ENCODE measurements at places on chromosomes 2 and 18.

- DNase-seq, result no peak
These were observed 17.0 kb upstream of the BCL2 start for GRCh38 chr18:63336366-63337099.

DNA sequence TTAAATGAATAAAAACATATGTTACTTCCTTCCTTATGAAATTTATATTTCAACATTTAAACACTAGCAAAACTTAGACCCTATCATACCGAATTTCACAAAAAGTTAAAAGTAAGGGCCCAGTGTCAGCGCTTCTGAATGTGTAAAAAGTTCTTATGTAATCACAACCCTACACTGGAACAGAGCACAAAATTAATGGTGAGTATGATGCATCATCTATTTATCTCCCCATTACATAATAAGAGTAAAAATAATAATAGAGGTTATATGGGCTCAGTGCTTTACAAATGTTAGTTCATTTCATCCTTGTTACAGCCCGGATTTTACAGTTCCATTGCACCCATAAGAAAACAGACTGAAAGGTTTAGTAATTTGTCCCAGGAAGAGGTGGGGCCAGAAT, 144.9 kb upstream of the POU3F3 start:
- no peak for DNase-seq

GRCh38 chr2:85750587-85751575, 2.9 kb upstream of the ATOH8 start:
- DNase-seq, result peak; percentile 43

GRCh38 chr2:67259556-67260342, 137.4 kb upstream of the ETAA1 start:
- DNase-seq, result no peak

GRCh38 chr18:75309564-75309963, 99.0 kb downstream of the TSHZ1 start:
- no peak for DNase-seq

DNA sequence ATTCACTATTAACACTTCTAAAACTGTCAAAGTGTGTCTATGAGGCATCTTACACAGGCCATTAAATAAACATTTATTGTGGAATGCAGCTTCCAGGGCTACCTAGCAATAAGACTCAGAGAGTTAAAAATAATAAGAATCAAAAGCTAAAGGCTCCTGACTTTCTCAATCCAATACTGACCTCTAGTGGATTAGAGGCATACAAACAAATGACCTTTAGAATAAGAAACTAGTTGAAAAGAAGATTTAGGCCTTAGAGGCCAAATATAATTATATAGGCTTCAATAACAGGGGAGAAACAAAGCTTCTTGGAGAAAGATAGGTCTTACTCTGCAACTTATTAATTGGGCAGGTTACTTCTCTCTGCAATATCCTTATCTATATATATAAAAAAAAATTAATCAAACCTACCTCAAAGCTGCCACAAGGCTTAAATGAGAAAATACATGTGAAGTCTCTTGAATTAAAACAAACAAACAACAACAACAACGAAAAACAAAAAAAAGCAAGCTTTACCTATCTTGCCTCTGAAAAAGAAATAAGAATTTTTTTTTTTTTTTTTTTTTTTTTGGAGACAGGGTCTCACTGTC, 246.1 kb downstream of the EXOC6B start:
- DNase-seq, result no peak

DNA sequence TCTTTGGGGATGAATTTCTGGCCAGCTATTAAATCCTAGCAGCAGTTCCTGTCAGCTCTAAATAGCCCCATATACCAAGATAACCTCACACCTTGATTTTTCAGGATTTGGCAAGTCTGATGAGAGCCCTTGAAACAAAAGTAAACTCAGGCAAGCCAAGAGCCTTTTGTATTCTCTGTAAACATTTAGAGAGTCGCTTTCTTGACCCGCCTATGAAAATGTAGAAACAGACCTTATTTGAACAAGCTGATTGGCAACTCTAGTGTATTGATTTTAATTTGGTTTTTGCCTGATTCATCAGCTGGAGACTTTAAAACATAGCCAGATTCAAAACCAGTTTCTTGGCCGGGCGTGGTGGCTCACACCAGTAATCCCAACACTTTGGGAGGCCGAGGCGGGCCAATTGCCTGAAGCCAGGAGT, 43.4 kb downstream of the CABLES1 start:
- DNase-seq, result no peak

DNA sequence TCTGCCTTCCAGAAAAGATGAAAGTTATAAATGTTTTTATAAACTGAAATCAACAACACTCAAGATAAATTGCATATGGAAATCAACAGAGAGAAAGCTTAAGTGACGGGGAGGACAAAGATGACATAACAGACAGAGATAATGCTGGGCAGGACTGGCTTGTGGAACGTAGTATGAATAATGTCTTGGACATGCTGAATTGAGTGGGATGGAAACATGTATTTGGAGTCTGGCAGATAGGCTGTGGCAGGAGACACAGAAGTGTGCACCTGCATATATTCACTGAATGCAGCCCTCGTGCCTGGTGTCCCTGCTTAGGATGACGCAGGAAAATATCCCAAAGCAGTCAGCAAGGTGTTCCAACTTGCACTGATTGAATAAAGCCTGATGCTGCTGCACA, 318.2 kb downstream of the CBLN2 start:
- DNase-seq, result no peak

DNA sequence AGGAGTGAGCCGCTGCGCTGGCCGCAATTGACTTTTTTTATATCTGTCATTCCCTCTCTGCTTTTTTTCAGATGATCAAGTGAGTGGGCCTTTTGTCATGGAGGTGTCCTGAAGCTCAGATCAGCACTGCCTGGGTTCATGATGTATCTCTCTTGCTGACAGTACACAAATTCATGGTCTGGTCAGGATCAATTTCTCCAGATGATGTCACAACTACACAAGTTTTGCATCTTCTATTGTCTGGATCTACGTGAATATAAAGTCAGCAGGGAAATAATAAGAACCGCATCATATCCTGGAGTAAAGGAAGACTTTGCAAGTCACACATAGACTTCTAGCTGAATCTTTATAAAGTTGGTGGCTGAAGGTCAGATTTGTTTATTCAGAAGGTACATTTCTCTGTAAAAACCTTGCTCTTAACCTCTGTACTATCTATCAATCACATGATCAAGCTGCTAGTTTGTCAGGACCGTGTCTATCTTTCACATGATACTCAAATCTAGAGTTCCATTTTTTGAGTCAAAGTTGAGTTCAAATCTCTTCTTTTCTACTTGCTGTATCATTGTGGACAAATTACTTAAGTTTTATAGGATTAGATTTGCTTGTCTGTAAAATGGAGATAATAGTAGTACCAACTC, 13.1 kb upstream of the CD28 start:
- DNase-seq, result no peak

GRCh38 chr2:15155959-15156574, 405.1 kb downstream of the NBAS start:
- DNase-seq, result no peak

DNA sequence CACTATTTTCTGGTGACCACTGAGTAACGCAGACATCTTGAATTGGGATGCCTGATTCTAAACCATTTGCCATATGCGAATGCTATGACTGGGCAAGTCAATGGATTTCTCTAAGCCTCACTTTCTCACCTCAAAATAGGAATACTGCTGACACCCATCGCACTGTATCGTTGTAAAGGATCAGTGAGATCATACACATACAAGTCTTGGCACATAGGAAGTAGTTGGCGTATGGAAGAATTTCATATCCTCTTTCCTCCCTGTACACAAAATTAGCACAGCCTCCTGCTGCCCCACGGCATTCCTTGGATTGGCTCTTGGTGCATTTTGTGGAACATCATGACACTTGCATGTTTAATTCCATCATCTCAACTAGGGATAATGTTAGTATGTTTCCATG, 366.9 kb downstream of the CMPK2 start:
- DNase-seq, result no peak

GRCh38 chr18:36496022-36496421, 198.5 kb downstream of the FHOD3 start:
- no peak for DNase-seq

DNA sequence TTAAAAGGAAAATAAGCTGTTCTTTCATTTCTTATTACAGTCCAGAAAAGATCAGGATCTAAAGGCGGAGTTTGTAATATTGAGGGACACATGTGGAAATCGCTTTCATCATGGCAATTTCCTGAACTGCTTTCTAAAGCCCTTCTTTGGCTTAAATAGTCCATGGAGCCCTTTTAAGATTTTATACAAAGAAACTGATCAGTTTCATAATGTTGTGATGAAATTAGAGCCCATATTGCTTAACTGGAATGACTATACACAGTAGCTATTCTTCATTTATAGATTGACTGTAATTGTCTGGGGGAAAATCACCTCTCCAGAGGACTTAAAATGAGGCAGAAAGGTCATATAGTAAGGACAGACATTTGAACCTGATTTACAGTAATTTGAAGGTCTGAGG, 322.2 kb downstream of the ETAA1 start:
- no peak for DNase-seq

DNA sequence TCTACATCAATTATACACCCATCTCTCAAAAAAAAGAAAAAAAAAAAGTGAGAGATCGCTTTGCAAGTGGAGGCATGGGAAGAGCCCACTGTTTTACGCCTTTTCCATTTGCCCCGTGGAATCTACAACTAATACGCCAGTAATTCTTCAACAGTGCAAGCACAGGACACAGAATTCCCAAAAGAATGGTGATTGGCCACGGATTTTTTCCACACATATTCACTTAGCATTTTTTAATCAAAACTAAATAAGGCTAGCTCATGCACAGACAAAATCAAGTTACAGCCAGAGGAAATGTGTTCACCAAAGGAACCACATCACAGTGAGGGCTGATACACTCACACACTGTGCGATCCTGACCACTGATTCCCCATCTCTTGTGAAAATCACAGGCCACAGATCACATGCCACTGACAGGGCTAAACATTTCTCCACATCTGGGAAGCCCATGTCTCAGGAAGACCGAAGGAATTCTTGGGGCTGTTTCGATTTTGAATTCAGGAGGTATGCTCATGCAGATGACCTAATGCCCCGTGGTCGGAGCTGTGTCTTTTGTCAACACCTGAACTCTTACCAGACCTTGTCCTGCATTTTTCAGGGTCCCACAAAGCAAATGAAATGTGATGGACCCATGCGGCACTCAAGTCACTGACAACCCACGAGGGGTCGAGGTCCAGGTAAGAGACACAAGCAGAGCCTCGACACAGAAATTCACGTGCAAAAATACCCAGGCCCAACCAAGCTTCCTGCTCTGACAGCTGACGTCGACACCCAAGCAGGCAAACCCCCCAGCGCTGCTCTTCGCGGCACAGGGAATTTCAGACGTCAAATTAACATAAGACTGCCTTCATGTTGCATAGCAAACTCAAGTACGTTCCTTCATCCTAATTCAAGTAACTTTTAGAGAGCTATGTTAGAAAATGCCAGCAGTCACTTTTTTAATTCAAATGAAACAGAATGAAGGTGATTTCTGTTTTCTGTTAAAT, 69.6 kb downstream of the ZNF516 start:
- DNase-seq, result no peak

GRCh38 chr18:58360324-58360723, 268.6 kb downstream of the ALPK2 start:
- no peak for DNase-seq

DNA sequence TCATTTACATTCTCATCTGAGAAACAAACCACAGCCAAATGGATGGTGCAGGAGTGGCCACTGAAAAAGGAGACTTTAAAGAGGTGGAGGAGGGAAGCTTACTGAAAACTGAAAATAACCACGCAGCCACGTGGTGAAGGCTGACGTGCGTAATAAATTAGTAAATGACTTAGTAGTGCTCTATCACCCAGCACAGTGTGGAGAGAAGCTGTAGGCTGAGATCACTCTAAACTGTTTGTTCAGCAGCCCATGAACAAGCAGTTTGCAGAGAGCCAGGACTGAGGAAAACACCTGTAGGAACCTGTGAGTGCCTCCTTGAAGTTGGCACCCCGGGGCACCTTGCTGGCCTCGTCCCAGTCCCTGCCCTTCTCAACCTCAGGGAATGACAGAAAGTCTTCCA, 193.0 kb downstream of the TXNL1 start:
- DNase-seq, result no peak

DNA sequence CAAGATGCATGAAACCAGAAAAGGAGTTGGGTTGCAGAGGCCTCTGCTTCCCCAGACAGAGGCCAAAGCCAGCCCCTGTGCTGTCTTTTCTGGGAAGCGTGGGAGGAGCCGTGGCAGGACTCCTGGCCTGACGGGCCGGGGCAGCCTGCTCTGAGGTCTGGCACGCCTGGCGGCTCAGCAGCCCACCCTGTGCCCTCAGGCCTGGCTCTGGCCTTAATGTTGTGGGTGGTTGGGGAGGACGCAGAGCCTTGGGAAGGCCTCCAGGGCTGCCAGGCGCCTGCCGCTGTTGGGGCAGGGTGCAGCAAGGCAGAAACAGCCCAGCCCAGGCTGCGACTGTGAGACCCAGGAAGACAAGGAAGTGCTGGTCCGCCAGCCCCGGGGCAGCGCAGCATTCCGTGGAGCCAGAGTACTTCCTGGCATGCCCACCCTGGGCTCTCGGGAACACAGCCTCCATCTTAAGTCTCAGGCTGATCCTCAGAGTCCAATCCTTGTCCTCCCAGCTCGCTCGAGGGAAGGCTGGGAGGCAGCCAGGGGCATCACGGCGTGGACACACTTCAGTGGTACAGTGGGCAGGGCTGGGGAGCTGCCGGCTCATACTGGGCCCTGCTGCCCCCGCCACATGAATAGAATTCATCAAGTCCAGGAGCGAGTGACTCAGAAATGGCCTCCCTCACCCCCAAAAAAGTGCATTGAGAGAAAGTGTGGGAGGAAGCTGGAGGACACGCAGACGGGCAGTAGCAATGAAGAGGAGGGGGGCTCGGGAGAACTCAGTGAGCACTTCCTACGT, 72.6 kb downstream of the EMX1 start:
- DNase-seq, result no peak

- no peak for DNase-seq
These were observed 10.7 kb upstream of the CHMP1B start for GRCh38 chr18:11840493-11840892.

- DNase-seq, result no peak
These were observed 1.9 kb downstream of the PER2 start for GRCh38 chr2:238286551-238286950.

- DNase-seq, result no peak
These were observed 188.8 kb downstream of the PTPRM start for GRCh38 chr18:7755753-7756475.

GRCh38 chr18:57242285-57242684, 95.4 kb downstream of the BOD1L2 start:
- DNase-seq, result no peak

- no peak for DNase-seq
These were observed 313.1 kb upstream of the SYT4 start for GRCh38 chr18:43590182-43590903.

DNA sequence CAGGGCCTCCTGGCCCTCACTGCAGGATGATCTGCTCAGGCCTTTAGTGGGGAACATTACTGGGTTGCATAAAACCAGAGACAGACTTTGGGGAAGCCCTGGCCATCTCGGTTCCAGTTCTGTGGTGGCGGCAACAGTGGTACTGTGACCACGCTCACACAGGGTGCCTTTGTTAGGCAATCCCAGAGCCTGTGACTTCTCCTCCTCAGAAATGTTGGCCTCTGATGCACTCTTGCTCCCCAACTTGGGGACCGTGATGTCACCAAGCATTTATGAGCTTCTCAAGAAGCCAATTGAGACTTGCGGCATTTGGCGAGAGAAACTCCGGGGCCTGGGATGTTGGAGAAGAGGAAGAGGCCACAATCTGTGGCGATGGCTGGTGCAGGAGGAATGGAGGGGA, 80.9 kb upstream of the PKDCC start:
- no peak for DNase-seq
